NCI-H345 (cell line): ENCODE measurements at places on chromosomes 7 and 10.
A peak's percentile ranks its signal among the peaks of the same experiment; 100 is the strongest.

- peak; percentile 74 for DNase-seq
Measured at GRCh38 chr10:75408911-75409885, 7.6 kb upstream of the ZNF503 start.

DNA sequence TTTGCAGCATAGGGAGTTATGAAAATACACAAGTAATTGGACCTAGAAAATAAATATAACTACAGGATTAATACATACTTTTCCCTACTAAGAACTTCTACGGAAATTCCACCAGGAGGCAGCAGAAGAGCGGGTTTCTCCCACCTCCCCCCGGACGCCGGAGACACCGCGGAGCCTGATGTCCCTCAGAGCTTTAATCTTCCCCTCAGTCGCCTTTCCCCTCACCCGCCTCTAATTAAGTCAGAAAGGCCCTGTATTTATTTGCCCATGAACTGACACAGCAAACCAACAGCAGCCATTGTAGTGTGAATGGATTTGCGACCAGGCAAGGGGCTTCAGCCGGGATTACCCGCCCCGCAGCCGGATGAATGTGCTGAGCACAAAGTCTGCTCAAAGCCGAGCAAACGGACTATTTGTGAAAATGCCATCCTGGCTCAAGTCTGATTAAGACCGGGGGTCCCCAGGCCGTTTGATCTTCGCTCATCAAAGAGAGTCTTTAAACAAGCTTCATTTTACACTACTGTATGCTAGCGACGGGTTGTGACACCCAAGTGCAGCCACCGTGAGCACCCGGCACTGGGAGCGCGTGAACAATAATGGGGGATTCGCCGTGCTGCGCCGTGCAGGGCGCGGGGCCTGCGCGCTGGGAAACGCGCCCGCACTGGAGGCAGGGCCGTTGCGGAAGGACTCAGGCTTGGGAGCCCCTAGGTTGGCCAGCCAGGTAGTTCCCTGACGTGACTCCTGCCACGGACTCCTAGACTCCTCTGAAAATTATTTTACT, 5.6 kb upstream of the DKK1 start:
- DNase-seq = peak; percentile 63

- DNase-seq = no peak
Measured at GRCh38 chr7:116897661-116898060, 35.3 kb downstream of the CAPZA2 start.

DNA sequence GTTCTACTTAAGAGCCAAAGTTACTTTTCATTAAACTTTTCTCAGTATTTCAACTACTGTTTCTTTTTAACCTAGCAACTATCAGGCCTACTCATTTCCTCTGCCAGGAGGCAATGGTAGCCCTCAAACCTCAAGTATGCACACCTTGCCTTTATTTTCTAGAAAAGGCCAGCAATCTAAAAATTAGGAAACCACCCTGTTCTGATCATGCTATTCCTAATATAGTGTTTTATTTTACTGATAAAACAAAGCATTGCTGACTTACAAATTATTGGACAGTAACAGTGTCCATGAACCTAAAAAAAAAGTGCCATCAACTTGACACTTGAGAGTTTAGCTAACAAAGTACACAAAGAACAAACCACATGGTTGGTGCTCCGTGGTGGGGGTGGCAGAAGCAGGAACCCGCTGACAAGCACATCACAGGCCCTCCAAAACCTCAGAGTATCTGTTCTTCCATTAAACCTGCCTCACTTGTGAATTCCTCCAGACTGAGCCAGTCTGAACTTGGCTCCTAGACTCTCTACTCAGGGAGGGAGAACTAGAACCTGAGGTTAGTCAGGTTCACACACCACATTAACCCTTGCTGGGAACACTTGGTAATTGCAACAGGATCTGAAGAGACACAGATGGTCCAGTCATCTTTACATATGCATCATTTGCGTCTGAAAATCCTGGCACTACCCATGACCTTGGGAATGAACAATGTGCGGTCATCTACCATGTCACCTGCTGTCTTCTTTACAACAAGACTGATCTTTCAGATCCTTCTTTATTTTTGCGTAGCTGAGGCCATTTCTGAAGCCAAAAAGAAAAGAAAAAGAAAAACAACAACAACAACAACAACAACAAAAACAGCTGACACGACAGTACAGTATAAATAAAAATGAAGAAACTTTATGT, 31.9 kb downstream of the PIP4K2A start:
- no peak for DNase-seq

DNA sequence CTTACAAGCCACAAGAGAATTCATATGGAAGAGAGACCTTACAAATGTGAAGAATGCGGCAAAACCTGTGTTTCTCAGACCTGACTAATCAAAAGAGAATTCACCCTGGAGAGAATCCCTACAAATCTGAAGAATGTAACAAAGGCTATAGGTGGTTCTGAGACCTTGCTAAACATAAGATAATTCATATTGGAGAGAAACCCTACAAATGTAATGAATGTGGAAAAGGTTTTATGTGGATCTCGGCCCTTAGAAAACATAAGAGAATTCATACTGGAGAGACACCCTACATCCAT, 33.4 kb downstream of the ZNF727 start:
- DNase-seq = no peak
